A172 (cell line): ENCODE measurements at places on chromosomes 6 and 20. TPM values are rescaled to one million over a fixed set of nuclear protein-coding genes. Genes with fewer than 3 reads are reported as not detected.

DNA sequence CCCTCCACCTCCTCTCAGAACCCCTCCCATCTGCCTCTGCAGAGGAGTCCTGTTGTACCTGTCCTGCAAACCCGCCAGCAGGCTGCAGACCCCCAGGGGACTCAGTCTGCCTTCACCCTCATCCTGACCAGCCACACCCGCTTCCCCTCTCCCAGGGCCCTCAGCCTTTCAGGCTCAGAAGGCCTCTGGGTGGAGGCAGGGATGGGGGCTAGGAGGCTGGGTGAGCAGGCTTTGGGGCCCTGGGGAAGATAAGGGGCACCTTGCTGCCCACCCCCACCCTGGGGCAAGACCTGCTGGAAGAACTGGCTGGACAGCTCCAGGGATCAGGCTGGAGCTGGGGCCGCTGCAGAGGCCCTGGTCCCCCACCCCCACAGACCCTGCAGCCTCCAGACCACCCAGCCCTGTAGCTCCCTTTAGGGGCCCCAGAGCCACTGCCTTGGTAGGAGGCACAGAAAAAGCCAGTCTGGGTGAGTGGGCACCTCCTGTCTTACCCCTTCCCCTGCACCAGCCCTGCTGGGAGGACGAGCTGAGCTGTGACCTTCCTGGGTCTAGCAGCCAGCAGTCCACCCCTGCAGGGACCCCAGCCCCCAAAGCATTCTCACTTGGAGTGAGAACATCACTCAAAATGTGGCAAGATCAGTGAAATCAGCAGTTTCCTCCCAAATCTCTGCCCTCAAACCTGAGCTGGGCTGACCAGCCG lies 5.2 kb downstream of the TEAD3 start:
- DNase-seq: no peak

GRCh38 chr6:113998811-113999210 lies 27.9 kb upstream of the HDAC2 start:
- no peak for DNase-seq

DNA sequence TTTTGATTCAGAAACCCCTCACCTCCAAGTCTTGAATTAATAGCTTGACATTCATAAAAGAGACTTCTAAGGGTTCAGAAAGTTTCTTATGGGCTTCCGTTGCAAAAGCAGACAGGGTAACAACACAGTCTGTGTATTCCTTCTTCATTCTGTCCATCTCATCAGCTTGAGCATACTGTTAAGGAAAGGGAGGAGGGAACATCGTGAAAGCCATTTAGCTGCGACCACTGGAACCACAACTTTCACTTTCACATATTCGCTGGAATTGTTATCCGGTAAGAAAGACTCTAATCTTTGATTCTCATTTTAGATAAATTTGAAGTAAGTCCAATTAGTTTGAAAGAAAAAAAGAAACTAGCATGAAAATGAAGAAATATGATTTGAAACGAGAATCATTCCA lies 174.4 kb downstream of the SYNE1 start:
- DNase-seq: peak; percentile 56

- DNase-seq: no peak
These were observed 437 bp downstream of the CD40 start for GRCh38 chr20:46118481-46119020.

- no peak for DNase-seq
These were observed 595.7 kb downstream of the PTPRT start for GRCh38 chr20:42594011-42594410.

DNA sequence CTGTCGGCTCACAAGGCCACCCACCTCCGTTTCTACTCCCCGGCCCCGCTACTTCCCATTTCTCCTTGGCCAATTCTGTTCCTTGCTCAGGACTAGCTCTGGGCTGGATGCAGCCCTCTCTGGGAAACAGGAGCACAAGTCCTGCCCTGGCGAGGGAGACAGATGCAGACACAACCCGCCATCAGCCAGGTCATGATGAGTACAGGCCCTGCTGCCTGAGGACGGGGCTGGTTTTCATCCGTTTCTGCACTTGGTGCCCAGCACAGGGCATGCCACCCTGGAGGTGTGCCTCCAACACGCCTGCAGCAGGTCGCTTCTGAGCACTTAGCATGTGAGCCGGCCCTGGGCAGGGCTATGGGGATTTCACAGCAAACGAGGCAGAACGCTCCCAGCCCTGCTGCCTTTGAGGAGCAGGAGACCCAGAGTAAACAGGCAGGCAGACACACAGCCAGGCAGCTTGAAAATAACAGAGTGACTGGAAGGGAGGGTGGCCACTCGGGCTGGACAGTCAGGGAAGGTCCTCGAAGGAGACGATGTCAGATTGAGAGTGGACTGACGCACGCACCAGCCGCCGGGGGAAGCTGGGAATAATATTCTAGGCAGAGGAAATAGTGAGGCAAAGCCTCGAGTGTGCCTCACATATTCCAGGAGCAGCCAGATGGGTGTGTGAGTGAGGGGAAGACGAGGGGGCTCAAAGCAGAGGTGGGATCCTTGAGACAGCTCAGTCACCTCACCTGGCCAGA lies 21.2 kb upstream of the VSTM2L start:
- DNase-seq: no peak

DNA sequence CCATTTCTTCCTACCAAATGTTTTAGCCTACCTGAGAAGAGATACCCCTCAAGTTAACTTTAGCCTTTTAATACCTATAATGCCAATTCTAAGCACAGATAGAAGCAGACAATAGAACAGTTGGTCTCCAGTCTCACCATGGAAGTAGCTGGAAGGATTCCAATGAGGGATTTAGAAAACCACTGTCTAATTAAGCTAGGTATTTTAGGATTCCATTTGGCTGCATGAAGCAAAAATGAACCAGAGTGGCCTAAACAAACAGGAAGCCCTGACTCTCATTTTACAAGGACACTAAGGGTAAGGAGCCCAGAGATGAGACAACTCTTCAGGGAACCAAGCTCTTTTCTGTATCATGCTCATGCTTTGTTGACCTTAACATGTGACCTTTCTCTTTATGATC lies 199.2 kb downstream of the ALDH8A1 start:
- DNase-seq: peak; percentile 50

DNA sequence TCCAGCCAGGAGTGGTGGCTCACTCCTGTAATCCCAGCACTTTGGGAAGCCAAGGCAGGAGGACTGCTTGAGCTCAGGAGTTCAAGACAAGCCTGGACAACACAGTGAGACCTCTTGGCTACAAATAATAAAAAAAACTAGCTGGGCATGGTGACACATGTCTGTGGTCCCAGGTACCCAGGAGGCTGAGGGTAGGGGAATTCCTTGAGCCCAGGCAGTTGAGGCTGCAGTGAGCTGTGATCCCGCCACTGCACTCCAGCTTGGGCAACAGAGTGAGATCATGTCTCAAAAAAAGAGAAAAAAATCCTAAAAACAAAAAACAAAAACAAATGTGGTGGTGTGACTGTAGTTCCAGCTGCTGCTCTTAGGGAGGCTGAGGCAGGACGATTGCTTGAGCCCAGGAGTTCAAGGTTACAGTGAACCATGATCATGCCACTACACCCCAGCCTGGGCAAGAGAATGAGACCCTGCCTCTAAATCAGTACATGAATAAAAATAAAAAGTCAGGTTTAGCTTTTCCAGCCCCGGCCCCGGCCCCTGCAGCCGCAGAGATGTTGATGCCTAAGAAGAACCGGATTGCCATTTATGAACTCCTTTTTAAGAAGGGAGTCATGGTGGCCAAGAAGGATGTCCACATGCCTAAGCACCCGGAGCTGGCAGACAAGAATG lies 13.5 kb upstream of the SNRPC start:
- DNase-seq: no peak

GRCh38 chr6:109298605-109299264 lies 83.5 kb downstream of the CD164 start:
- DNase-seq: no peak

DNA sequence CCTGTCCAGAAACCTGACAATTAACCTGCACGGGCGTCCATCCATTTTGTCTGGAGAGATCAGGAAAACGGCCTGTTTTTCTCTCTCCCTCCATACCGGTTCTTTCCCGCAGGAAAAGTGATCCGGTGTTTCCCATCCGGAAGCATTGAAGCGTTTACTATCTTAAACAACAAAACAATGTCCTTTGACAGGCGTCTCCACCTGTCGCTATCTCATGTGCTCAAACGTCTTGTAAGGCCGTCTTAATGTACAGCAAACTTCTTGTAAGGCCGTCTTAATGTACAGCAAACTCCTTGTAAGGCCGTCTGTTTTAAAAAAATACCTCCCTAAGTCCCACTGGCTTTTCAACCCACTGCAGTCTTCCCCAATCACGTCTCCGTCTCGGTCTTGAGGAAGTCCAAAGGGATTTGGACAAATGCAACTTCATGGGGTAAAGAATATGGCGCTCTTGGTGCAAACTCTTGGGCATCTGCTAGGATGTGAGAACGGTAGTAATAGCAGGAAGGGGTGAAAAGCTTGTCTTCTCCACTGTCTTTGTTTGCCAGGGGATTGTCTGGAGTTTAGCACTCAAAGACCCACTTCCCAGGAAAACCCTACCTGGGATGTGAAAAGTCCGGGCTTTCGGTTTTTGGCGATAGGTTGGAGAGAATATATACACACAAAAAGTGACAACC lies 29.9 kb upstream of the TRIM27 start:
- peak; percentile 33 for DNase-seq

GRCh38 chr20:63876489-63877036 lies 11.5 kb downstream of the TPD52L2 start:
- no peak for DNase-seq

- DNase-seq: no peak
These were observed 86.9 kb downstream of the C6orf118 start for GRCh38 chr6:165222315-165223025.

- DNase-seq: no peak
These were observed 776.4 kb downstream of the C6orf118 start for GRCh38 chr6:164533045-164533362.

DNA sequence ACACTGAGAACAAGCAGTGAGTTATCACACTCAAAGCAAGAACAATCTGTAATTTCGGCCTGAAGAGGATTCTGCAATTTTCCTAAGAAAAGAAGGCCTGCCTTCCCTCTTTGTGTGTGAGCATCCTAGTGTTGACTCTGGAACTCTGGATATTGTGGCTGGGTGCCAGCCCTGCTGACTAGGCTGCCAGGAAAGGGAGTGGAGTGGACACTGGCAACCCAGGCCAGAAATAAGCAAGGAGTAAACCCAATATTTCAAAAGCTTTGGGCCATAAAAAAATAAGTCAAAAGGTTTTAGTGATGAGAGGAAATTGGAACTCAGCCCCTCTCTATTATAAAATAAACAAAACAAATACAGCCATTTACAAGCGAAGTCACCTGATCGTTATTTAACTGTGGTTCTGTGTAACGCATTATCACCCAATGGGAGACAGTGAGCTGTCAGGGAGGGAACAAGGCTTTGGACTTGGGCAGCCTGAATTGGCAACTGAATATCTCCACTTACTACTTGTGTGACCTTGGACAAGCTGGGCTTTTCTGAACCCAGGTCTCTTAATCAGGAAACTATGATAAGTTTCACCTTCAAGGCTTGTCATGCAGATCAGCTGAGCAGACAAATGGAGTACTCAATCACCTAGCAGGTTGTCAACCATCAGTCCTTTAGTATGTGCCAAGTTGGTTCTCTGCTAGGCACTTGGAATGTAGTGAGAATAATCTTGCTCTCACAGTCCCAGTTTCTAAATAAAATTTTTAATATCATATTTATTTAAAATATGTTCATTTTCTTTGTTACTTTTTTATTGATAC lies 196.2 kb downstream of the PAX1 start:
- no peak for DNase-seq

GRCh38 chr20:2396241-2396814 lies 15.6 kb downstream of the TGM6 start:
- no peak for DNase-seq

GRCh38 chr6:149154261-149154821 lies 163.2 kb upstream of the TAB2 start:
- no peak for DNase-seq

GRCh38 chr6:89888138-89888514 lies 6.1 kb upstream of the GJA10 start:
- no peak for DNase-seq

- no peak for DNase-seq
These were observed 28.7 kb downstream of the COX4I2 start for GRCh38 chr20:31666258-31667042.

DNA sequence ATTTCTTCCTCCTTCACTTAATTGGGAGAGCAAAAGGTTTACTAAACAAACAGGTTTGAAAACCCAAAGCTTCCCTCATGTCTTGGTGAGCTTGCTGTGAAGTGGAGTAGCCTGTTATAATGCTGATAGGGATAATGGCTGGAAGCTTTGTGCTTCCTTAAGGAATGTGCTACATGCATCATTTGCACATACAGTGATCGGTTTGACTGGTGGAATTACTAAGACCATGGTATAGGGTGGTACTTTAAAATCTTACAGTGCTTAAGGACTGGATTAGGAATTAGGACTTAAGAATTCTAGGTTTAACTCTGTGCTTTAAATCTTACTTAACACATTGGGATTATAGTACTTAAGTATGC lies 75.7 kb downstream of the ARID1B start:
- DNase-seq: no peak

GRCh38 chr20:9483131-9483530 lies 31.3 kb upstream of the LAMP5 start:
- no peak for DNase-seq

GRCh38 chr20:51484141-51484815 lies 58.2 kb downstream of the NFATC2 start:
- no peak for DNase-seq

DNA sequence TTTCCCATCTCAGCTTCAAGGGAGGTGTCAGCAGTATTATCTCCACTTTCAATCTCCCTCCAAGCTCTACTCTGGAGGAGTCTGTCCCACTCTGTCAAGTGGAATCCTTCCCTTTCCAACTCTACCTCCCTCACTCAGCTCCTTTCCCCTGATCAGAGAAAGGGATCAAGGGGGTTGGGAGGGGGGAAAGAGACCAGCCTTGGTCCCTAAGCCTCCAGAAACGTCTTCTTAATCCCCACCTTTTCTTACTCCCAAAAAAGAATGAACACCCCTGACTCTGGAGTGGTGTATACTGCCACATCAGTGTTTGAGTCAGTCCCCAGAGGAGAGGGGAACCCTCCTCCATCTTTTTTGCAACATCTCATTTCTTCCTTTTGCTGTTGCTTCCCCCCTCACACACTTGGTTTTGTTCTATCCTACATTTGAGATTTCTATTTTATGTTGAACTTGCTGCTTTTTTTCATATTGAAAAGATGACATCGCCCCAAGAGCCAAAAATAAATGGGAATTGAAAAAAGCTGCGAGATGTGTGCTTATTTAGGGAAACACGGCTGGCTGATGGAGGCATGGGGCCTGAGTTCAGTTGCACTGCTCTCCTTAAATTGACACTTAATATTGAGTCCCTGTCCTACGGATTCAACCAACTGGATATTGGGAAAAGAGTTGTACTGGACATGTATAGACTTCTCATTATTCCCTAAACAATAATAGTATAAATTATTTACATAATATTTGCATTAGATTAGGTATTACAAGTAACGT lies 4.9 kb downstream of the TUBB start:
- peak; percentile 25 for DNase-seq

NRSN1 gene
- not detected in 2 replicates for total RNA-seq

MATN4 gene
- total RNA-seq: not detected in 2 replicates

KHDC1L gene
- not detected in 2 replicates for total RNA-seq

CARMIL1 gene
- total RNA-seq: 11.6 and 12.4 TPM in 2 replicates

MROH8 gene
- total RNA-seq: 1.3 and 9.3 TPM in 2 replicates

FLRT3 gene
- 4.0 and 8.9 TPM in 2 replicates for total RNA-seq

LY6G6F gene
- not detected in 2 replicates for total RNA-seq

COL9A1 gene
- not detected in 2 replicates for total RNA-seq

ZNF184 gene
- 11.8 and 14.2 TPM in 2 replicates for total RNA-seq

PXDC1 gene
- 38.6 and 50.8 TPM in 2 replicates for total RNA-seq

BCAS4 gene
- 21.4 and 43.8 TPM in 2 replicates for total RNA-seq

SEMG1 gene
- total RNA-seq: not detected in 2 replicates

CCN6 gene
- total RNA-seq: not detected in 2 replicates
